Stimulated activated CD4-positive, alpha-beta T cell treated with anti-CD3 and anti-CD28 coated beads, Interleukin-2, amount 100 ng/mL, for 24 hours (primary cell): ENCODE measurements at places on chromosomes 7 and 10.

- DNase-seq, result no peak
These were observed 630.0 kb upstream of the GRM3 start for GRCh38 chr7:86013662-86014061.

DNA sequence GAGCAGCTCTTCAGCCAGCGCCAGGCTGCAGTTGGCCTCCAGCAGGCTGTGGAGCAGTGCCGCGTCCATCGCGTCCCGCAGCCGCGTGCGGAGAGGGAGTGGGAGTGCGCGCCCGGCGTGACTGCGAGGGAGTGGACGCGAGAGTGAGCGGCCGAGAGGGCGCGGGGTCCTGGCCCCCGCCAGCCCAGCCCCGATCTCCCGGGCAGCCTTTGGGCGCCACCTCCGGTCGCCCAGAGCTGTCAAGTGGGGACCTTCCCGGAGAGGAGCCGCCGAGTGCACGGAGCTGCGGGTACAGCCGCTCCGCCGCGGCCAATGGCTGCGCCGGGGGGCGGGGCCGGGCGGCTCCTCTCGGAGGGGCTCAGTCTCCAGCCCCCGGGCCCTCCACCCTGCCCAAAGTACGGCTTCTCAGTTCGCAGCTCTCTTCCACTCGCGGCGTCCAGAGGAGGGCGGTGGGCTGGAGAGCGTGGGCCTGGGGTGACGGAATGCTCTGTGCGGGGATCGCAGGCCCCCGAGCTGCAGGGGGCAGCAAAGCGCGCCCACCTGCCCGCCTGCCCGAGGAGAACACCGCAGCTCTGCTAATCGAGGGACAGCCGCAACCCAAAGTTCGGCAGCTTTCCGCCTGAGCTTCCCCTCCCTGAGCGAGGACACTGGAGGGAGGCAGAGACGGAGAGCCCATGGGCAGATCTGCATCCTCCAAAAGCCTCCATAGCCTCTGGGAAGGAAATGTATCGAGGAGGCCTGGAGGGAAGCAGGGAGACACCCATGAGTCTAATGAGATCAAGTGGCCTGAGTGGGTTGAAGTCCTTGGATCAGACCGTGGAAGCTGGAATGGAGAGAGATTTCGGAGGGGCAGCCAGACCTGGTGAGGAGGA is at the start of gene CRHR2:
Gene CRHR2 (minus strand): TSS at position 245 of the 872 bp plus-strand sequence. CDS start 176 bp downstream, at position 69.
- peak; percentile 42 for DNase-seq

DNA sequence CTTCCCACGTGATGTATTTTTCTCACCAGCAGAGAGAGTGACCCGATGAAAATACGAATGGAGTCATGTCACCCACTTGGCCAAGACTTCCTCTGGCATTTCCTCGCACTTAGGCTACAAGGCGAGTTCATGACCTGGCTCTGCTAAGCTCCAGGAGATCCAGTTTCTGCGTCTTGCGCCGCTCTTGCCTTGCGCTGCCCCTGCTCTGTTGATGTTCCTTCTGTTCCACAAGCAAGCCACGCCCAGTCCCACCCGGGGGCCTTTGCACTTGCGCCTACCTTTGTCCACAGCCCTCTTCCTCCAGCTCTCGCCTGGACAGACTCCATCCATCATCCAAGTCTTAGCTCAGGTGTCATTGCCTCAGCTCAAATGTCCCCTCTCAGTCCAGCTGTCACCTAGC is 116.3 kb upstream of the SHH start:
- no peak for DNase-seq

- DNase-seq, result no peak
These were observed 140.4 kb upstream of the NPY start for GRCh38 chr7:24143547-24143946.

DNA sequence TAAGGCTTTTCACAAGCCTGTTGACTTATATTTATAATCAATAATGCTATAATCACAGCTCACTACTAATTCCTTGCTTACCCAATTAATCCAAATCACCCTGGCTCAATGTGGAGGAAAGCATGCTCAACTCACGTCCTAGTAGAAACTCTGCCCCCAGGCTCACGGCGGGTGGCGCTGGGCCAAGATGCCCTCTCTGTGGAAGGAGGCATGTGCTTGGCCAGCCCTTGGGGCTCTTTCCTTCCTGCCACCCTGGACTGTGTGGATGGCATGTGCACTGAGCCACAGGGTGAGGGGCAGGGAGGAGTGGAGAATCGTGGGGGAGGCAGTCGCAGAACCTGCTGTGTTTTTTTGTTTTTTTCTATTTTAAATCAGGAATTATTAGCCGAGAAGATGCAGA is 96.2 kb downstream of the SH2D4B start:
- DNase-seq, result no peak

GRCh38 chr10:80476685-80477084 is 22.6 kb downstream of the TSPAN14 start:
- no peak for DNase-seq

DNA sequence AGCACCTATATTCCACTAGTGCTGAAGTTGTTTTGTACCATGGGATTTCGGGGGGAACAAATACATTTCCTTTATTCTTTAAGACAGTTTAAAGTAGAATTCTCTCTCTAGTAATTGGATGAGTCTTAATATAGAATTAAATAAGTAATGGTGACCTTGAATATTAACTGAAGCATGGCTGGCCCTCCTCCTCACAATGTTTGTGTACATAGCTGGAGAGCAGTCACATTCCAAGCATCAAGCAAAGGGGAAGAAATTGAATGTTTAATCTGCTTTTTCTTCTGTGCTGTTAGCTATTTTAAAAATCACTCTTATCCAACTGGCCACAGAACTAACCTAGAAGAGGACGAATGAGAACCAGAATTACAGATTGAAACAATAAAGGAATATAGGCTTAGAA is 906.9 kb downstream of the CCSER2 start:
- DNase-seq, result no peak

DNA sequence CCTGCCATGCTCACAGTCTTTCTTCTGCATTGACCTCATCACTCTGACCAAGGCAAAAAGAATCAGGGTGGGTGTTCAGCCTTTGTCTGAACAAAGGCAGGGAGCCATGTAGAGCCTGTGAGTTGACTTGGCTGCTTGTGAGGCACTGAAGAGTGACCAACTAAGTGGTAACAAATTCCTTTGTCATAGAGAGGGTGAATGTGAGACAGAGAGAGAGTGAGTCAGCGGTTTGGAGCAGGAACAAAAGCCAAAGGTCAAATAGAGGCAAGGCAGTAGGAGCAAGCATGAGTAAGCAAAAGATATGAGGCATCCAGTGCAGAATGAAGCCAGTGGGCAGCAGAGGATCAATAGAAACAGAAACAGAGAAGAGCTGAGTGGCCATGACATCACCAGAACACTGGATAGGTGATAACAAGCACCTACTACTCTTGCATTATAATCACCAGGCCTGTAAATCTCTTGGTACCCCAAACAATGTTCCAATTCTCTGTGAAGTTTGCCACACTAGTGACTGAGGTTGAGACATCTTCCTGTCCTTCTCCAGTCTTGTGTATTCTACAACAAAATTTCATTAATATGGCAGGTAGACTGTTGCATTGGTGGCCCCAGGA is 116.2 kb upstream of the LAMB4 start:
- no peak for DNase-seq

- no peak for DNase-seq
These were observed 287.5 kb upstream of the KLF14 start for GRCh38 chr7:131021460-131021859.

DNA sequence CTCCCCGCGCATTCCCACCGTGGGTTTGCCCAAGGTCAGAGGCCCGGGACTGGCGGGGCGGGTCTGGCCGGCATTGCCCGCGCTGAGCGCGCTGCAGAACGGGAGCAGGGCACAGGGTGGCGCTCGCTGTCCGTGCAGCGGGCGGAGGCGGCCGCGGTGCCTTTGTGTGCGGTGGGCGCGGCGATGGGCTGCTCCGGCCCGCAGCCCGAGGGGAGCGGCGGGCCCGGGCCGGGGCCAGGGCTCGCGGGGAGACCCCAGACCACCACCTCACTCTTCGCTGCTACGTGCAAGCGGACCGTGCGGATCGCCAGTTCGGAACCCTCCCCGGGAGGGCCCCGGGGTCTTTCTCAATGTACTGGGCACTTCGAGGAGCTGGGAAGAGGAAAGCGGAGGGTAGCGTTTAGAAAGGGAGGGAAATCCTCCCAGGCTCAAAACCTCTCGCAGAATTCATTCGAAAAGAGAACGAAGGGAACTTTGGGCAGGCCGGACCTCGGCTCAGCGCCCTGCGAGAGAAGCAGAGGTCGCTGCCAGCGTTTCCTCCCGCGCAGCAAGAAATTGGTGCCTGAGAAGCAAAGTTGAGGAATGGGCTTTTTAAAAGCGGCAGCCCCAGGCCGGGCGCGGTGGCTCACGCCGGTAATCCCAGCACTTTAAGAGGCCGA is 8.5 kb downstream of the SP8 start:
- DNase-seq, result no peak

GRCh38 chr7:116572036-116572435 is 47.2 kb downstream of the CAV1 start:
- DNase-seq, result no peak

- no peak for DNase-seq
These were observed 2.6 kb downstream of the PRLHR start for GRCh38 chr10:118592675-118593330.

DNA sequence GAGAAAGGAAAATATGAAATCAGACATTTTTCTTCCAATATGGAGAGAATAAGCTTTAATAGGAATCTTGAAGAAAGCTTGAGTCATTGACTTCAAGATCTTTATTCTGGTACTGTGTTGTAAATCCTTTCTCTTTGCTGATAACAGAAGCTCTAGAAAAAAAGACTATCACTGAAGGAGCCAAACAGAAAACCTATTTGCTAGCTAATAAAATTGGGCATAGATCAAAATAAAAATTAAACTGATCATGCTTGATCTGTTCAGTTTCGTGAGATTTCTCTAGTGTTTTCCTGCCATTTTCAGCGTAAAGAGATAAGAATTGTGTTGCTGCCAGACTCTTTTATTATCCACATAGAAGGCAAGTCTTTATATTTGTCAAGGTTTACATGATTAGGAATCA is 1.5 kb upstream of the GHITM start:
- no peak for DNase-seq

- DNase-seq, result no peak
These were observed 82.6 kb upstream of the GLI3 start for GRCh38 chr7:42319631-42320030.

DNA sequence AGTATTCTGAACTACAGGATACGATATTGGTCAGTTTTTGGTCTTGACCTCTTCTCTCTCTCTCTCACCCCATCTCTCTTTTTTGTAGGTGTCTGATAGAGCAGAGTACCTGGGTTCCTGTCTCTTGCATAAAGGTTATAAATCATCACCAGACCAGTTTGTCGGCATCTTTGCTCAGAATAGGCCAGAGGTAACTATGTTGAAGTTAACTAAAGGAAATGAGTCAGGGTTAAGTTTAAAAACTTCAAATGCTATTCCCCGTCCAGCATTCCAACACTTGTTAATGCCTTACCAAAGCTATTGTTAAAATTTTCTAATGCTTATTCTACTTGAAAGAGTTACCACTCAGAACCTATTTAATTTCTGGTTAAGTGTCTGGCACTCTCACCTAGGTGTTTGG is 30.7 kb downstream of the ACSL5 start:
- DNase-seq, result no peak

- DNase-seq, result no peak
These were observed 42.7 kb upstream of the RSBN1L start for GRCh38 chr7:77653572-77653971.
